ENCODE measurements at places on chromosomes 4 and X. TPM values are rescaled to one million over a fixed set of nuclear protein-coding genes. Genes with fewer than 3 reads are reported as not detected.
A peak's percentile ranks its signal among the peaks of the same experiment; 100 is the strongest.

- no peak for DNase-seq
Measured at GRCh38 chrX:115948018-115948923, 222.3 kb upstream of the AGTR2 start.

GRCh38 chrX:1165535-1166196 lies 46.8 kb downstream of the CRLF2 start:
- peak; percentile 40 for DNase-seq

DNA sequence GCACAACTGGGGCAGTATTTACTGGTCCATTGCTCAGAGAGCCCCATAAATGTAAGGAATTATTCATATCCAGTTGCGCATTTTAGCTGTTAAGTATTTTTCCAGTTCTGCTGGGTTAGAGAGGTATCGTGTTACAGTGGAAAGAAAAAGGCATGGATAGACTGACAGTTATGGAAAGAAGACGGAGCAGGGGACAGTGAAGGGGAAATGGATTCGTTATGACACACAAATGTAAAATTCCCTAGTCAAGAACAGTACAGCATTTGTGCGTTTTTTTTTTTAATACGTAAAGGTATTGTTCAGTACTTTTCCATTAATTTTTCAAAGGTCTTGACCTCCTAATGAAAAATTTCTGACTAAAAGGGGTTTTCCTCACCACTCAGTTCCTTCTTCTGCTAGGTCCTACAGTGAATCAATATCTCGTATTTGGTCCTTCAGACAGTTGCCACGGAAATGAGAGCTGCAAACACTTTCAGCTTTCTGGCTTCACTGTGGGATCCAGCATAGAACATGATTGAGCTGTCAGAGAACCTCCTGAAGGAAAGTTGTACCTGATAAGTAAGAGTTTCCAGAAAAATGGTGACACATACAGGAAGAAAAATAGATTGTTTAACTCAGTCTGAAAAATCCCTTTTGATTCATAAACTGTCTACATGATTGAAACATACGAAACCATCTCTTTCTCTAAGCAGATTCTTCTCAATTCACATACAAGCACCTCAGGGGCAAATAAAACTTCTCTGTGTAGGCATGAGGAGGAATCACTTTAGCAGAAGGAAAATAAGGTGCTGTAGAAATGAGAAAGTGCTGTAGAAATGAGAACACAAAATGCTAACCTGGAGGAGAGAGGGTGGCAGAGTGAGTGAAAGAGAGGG lies 21.8 kb upstream of the BBS12 start:
- DNase-seq: peak; percentile 84

RBM47 gene
- 0.13 TPM for total RNA-seq

DNA sequence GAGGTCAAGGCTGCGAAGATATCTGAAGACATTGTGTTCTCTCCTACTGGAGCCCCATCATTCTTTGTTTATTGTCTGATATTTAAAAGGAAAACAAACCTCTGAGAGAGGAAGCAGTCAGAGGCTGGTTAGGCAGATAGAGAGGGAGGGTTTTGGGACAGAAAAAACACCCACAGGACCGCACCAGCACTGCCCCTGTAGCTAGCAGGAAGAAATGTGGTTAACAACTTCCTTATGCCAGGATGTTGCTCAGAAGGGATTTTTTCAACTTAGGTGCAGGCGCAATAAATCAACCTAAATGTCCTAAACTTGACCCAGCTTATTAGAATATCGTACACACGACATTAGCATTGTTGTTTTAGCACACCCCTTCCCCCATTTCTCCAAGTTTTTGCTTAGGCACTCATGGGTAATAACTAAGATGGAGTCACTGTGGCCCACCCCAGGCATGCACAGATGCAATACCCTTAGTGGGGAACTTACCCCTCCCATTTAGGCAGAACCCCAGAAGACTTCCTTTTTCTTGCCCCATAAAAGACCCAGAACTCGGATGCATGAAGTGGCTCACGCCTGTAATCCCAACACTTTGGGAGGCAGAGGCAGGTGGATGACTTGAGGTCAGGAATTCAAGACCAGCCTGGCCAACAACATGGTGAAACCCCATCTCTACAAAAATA lies 2.8 kb upstream of the ZNF718 start:
- no peak for DNase-seq

DNA sequence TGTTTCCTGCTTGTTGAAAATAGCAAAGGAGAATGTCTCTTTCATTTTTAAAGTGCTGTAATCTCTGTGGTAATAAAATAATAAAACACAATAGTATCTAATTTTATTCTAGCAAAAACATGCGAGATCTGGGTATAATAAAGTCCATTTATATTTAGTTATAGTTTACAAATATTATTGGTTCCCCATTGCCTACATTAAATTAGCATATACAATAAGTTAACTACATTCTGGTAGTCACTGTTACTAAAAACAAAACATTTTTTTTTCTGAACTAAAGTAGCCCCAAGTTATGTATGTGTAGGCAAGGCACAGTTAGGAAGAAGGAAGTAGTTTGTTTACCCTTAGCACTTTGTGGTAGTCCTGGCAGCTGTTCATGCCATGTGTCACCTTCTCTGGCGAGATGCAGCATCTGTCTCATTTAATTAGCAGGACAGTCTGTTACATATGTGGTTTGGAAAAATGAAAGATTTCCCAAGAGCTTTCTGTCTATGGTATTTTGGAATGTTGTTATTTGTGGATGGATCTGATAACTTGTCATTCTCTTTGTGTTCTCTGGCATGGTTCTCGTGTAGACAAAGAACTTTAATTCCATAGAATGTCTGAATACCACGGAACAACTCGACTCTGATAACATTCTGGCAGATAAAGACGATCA lies 231.3 kb upstream of the PITX2 start:
- peak; percentile 23 for DNase-seq

TEC gene
- total RNA-seq: 1.3 TPM

HAND2 gene
- total RNA-seq: not detected

GRCh38 chr4:76687746-76688448 lies 210.0 kb downstream of the SOWAHB start:
- no peak for DNase-seq

SYP gene
- 0.13 TPM for total RNA-seq

DNA sequence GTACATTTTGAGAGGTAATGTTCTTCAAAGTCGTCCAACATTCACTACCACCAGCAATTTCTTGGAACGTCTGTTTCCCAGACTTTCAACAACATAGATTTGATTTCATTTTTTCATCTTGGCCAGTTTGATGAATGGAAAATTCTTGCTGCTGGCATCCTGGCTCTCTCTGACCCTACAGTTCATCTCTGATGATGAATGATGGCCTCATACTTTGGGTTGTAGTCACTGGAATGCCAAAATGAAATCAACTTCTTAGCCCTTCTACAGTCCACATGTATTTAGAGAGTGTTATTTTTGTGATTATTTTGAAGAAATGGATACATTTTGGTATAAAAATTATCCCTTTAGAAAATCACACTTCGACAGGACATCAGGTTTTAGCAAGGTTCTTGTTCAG lies 8.8 kb downstream of the CHST7 start:
- DNase-seq: no peak

RASGEF1B gene
- total RNA-seq: under 0.01 TPM

DNA sequence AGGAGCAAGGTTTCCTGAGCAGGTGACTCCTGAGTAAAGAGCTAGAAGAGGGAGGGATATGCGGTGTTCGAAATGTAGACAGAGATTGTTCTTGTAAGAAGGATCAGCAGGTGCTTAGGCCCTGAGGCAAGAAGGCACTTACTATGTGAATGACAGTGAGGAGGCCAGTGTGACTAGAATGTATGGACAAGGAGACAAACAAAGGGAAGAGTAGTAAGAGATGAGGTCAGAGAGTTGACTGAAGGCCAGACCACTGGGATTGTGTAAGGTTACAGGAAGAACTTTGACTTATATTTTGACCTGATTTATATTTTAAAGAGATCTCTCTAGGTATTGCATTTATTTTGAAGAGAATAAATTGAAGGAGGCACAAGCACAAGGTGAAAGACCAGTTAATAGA lies 118.4 kb upstream of the ENPEP start:
- DNase-seq: no peak

CLCN5 gene
- 6.2 TPM for total RNA-seq

GRCh38 chr4:77913348-77913747 lies 50.7 kb downstream of the MRPL1 start:
- no peak for DNase-seq

GRCh38 chrX:111465669-111466068 lies 45.8 kb upstream of the SERTM2 start:
- DNase-seq: no peak

F8 gene
- 31.0 TPM for total RNA-seq

GRCh38 chr4:6938647-6939271 lies 29.1 kb downstream of the TBC1D14 start:
- DNase-seq: no peak

DNA sequence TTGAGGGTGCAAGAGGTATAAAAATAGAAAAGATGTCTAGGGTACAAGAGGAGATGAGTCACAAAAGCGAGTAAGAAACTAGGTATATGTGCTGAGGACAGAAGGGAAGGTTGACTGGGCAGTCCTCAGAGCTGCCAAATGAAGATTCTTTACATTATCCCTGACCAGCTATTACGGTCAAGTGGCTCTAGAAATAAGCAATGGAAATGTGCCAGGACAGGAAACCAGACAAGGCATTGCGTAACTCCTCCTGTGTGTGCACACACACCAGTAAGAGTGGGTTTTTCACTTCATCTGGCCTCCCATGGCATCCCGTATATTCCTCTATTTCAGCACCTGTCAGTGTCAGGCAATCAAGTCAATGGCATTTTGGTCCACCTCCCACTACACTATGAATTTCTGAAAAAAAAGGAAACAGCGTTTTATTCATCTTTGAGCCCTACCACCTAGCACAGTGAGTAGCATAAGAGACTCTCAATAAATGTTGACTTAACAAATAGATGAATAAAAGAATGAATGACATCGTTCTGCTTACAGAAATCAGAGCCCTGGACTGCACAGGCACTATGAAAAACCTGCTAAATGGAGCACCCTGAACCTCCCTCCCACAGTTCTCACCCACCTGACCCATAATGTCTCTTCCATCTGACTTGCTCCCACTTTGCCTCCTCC lies 62.6 kb upstream of the KLF3 start:
- peak; percentile 62 for DNase-seq

GRCh38 chr4:159105761-159106243 lies 2.9 kb downstream of the RAPGEF2 start:
- DNase-seq: peak; percentile 90

PPP1R2C gene
- not detected for total RNA-seq

UGT2B7 gene
- total RNA-seq: not detected

DNA sequence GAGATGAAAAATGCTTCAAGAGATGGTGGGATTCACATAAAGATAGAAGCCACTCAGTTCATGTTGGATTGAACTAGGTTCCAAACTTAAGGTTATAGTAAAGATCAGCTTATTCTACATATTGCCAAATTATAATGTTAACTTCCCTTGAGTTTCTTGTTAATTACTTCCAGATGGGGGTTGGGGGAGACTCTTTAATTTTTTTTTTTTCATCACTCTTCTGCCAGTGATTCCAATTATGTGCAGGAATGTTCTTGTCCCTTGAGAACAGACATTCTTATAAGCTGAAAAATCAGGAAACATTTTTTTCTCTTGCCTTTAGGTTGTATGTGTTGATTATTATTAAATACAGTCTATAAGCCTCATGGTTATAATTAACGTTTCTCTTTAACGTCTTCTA lies 30.0 kb downstream of the MND1 start:
- no peak for DNase-seq

DNA sequence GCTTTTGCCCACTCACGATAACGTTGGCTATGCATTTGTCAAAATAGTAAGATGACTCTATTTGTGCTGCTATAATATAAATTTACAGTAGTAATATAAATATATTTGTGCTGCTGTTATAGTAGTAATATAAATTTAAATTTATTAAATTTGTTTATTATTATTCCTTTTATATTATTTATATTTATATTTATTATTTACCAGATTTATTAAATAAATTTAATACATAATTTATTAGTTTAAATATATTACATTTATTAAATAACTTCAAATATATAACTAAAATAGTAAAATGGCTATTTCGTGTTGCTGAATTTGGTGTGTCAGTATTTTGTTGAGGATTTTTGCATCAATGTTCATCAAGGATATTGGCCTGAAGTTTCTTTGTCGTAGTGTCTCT lies 246.5 kb upstream of the FGF16 start:
- DNase-seq: no peak

Measured in dermis microvascular lymphatic vessel endothelial cell (primary cell).